ENCODE measurements at places on chromosomes 7 and 10.

DNA sequence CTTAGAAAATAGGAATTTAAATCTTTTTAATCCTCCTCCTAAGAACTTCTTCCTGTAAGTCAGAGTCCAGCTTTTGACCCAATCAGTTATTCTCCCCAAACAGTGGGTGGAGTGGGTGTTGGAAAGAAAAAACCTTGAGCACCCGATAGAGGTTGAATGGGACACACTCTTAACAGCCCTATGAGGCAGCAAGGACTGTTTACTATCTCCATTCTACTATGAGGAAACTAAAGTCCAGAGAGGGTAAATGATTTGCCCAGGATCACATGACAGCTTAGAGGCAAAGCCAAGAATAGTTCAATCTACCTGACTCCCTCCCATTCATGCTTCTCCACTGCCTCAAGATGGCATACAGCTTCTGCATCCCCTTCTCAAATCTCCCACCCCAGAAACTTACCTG is 57.6 kb upstream of the SLC35B4 start:
- DNase-seq = no peak

GRCh38 chr7:38928506-38928905 is 19.5 kb upstream of the VPS41 start:
- no peak for DNase-seq

GRCh38 chr7:146961617-146962016 is 845.0 kb downstream of the CNTNAP2 start:
- DNase-seq = no peak

DNA sequence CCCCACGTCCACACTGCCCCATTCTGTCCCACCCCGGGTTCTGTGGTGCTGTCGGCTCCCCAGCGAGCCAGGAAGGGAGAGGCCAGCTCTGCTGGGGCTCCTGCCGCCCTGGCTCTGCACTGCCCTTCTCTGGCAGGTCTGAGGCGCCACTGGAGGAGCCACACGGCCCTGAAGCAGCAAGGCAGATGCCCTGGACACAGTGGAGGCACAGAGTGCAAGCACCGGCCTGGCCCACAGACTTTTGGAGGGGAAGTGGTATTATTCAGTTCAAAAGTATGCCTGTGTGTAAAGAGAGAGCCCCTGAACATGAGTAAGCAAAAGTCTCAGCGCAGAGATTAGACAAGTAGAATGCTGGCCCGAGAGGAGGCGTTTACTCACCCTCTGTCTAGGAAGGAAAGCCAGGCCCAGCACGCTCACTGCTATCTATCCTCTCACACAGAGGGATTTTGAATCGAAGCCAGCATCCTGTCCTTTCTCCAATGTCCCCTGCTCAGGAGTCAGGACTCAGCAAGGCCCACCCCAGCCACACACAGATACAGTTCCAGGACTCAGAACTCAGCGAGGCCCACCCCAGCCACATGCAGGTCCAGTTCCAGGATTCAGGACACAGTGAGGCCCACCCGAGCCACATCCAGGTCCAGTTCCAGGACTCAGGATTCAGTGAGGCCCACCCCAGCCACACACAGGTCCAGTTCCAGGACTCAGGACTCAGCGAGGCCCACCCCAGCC is 115.0 kb downstream of the EGFR start:
- DNase-seq = no peak

GRCh38 chr7:128427289-128427891 is 17.6 kb upstream of the IMPDH1 start:
- no peak for DNase-seq

- DNase-seq = no peak
Observed at GRCh38 chr7:44398511-44398911, 73.1 kb upstream of the CAMK2B start.

DNA sequence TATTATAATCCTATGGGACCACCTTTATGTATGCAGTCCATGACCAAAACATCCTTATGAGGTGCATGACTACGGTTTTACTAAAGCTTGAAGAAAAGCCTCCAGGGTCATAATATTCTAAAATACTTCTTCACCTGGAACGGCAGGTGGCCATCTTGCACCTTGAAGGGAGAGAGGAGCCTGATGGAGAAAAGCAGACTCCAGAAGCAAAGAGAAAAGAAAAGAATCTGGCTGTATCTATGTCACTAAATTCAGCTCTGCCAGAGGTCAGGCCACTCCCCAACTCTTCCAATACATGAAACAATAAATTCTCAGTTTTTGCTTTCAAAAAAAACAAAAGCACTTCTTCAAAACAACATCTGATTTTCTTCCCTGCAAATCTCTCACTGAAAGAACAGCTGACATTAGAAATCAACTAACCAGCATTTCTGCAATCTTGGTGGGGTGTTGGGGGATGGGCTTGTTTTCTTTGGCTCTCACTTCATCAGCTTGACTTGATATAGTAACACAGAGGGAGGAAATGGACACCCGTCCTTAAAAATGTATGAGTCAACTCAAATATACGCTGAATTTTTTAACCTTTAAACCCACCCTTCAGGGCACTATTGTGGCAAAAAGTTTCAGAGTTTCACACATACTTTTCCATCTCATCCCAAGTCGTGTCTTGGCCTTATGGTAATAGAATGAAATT is 21.7 kb downstream of the HIBADH start:
- DNase-seq = no peak
